ENCODE measurements at places on chromosomes 6 and 20.

GRCh38 chr6:14366872-14367271 is 249.3 kb downstream of the CD83 start:
- no peak for DNase-seq

DNA sequence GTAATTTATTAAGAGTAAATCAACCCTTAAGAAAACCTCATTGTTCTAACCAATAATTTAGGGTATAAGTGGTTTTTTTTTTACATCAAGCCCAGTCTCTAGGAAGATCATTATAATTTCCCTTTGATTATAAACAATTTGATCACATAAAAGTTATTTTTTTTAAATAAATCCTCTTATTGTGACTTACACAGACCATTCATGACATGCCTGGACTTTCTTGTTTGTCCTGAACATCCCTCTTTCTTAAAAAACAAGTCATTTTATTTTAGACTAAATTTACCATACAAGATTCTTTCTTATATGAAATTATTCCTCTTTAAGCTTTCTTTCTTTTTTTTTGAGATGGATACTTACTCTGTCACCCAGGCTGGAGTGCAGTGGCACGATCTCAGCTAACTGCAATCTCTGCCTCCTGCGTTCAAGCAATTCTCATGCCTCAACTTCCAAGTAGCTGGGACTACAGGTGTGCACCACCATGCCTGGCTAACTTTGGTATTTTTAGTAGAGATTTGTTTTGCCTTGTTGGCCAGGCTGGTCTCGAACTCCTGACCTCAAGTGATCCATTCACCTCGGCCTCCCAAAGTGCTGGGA is 53.6 kb upstream of the AGPAT4 start:
- DNase-seq: peak; percentile 60

DNA sequence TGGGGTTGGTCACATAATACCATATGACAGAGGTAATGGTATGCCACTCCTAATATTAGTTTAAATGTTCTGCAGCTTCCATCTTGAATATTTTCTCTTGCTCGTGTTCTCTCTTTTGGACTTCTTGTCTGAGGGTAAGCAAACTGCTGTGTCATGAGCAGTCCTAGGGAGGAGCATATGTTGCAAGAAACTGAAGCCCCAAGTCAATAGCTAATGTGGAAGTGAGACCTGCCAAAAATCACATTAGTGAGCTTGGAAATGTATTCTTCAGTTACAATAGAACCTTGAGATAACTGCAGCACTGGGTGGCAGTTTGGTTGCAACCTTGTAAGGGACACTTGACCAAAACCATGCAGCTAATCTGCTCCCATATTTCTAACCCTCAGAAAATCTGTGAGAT is 178.2 kb upstream of the IMPG1 start:
- DNase-seq: no peak

GRCh38 chr20:50589548-50590347 is 79.6 kb downstream of the PTPN1 start:
- no peak for DNase-seq

DNA sequence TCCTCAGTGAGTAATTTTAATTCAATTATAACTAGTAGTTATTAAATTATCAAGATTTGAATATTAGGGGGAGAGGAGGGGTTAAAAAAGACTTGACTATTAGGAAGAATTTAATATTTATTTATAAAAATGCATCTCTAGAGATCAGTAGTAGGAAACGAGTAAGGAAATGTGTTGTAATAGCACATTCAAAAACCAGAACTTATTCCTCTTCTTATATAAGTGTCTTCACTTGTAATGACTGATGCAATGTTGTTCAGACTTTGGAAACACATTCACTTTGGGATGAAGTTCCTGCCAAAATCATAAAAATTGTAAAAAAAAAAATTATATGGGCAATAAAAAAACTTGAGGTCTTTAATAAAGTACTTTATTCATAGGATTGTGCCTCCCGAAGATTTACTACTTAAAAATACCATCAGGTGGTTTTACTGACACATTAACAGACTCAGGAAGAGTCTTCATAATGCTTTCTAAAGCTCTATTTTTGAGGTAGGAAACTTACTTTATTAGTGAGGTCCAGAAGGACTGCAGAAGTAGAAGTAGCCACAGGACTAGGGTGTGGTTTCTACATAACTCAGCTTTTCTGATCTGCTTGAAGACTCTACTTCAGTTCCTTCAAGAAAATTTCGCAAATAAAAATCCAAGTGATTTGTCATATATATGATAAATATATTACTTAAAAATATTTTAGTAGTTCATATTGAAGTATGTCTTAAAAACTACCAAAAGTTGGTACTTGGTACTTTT is 59.8 kb downstream of the CCDC170 start:
- DNase-seq: no peak

- DNase-seq: no peak
Observed at GRCh38 chr6:136137008-136137692, 113.0 kb downstream of the MTFR2 start.

- DNase-seq: peak; percentile 19
Observed at GRCh38 chr6:119612176-119612891, 262.8 kb upstream of the MAN1A1 start.

DNA sequence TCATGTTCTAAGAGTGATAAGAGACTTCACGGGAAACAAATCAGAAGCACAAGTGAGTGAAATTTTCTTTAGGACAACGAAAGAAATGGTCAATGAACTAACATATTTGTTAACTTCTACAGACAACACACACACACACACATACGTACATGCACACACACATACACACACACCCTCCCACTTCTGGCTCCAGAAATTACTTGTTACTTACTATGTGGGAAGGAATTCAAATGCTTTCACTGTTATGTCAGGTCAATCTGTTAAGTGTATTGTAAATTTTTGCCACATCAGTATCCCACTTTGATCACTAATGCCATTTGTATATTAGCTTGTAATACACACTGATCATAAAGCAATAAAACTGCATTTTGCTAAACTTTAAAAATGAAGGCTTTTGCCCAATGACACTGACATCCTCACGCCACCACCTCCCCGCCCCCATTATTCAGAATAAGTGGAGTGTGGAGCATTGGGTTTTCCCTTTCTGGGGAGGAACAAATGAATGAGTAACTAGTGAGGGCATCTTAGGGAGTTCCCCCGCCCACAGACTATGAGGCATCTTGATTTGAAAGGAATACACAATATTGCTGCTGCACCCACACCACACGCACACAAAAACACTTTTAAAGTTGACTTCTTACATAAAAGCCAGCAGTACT is 76.2 kb downstream of the ATXN1 start:
- no peak for DNase-seq

GRCh38 chr20:3483784-3484183 is 13.0 kb downstream of the ATRN start:
- no peak for DNase-seq

GRCh38 chr6:66326228-66326627 is 619.2 kb upstream of the EYS start:
- DNase-seq: no peak

GRCh38 chr20:37901654-37902503 is 1.0 kb upstream of the VSTM2L start:
- DNase-seq: peak; percentile 82

DNA sequence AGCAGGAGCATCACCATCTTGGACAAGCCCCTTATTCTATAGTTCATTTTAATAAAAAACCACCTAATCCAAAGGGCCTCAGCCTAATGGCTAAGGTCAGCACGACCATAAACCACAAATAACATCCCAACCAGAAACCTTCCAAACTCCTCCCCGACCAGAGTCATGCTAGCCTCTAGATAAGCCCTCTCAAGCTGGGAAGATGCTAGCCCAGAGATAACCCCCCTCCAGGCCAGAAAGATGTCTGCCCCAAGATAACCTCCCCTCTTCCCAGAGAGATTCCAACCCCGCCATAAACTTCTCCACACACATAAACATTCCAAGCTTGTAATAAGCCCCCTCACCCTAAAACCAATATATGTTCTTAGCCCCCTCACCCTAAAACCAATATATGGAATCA is 38.5 kb upstream of the OR14J1 start:
- DNase-seq: no peak

DNA sequence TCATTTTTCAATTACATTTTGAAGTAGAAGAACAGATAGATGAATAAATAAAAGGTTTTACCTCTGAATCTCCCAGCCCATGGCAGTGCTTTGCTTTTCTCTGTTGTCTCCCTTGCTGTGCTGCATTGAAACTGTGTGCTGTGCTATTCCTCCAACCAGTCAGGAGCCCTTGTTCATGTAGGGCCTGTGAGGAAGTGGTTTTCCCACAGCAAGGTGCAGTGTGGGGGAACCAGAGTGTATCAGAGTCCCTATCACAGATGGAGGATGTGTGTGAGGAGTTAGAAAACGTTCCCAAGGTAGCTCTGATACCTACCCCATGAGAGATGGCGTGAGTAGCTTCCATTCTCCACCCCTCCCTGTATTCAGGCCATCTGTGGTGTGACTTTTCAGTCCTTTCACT is 72.8 kb upstream of the RALGAPA2 start:
- DNase-seq: no peak

DNA sequence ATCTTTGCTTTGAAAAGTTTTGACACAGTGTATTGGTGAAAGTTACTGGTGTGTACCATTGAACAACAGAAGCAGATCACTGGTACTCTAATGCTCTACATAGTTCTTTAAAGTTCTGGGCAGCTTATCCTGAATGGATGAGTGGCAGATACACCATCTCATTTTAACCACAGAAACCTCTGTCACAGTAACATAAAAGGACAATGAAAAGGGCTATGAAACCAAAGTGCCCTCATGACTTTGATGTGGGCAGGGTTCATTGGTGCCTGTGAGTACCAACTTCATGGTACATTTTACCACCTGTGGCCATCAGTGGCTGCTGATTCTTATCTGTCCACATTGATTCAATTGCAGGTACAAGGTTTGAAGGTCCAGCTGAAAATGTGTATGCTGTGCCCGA is 285.7 kb upstream of the PREP start:
- no peak for DNase-seq

DNA sequence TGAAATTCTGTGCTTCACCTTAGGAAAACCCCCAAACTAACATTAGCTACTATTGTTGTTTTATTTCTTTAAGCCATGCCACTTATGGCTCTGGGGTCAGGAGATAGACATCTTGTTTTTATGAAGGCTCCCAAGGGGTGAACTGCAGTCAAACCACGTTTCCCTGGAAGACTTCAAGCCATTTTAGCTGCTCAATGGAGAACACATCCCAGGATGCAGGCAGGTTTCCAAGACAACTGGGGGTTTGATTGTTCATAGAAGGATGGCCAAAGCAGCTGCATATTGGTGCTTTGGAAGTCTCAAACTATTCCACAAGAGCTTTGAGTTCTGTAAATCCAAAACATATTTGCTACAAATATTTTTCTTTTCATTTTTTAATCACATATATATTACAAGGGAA is 818.0 kb downstream of the MAFB start:
- no peak for DNase-seq

Data from GM23338 (cell line).